NCI-H1105 (cell line): ENCODE measurements at places on chromosomes 6 and 20.

- DNase-seq, result no peak
These were observed 518.5 kb downstream of the PREX1 start for GRCh38 chr20:48309293-48309692.

DNA sequence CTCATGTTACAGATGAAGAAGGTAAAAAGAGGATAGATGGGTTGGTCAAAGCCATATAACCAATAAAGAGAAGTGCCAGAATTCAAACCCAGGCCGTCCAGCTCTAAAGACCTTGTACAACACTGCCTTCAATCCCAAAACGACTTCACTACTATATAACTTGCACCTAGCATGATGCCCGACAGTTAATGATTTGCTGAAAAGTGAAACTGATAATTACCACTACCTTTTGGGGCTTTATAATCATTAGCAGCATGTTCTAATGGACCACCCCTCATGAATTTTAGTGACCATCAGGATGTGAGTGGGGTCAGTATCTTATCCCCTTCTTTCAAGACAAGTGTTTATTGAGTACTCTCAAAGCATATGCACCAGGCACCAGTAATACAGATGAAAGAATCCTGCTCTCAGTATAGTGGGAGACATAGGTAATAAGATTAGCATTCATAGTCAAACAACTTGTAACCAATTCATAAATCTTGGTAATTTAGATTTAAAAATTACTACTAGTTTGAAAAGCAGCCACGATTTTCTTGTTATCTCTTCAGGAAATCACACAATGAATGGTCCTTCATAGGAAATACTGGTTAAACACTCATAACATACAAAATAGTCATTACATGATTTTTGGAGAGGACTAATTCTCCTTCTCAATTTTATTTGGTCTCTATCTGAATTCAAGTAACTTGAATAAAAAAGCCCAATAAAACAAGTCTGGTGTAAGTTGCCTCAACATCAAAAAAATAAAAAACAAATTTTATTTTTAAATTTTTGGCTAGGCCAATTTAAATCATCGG is 98.0 kb downstream of the EPB41L2 start:
- no peak for DNase-seq

DNA sequence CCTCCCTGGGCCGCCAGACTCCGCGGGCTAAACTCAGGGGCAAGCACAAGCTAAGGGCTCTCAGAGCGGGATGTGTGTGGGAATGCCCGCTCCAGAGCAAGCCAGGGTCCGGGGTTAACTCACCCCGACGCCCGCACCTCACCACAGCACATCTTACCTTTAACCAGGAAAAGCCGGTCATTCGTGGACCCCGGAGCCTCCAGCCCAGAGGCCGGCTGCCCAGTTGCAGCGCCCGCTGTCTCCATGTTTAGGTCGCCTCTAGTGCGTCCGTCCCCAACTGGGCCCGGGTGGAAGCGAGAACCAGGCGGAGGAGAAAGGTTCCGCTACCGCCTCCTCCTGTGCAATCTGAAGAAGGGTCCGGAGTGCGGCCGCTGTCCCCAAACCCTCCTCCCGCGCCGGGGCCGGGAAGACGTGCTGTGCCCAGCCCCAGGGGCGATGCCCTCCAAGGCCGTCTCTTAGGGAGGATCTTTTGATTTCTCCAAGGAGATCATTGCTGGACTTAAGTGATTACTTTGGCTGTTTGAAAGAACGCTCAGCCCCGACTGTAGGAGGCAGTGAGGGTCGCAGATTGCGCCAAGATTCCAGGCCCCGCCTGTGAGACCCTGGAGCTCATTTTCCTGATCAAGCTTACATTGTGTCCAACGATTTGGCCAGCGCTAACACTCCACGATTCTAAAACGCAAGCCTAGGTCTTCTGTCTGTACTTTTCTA is at the start of gene TMEM242:
Gene TMEM242, minus strand, starts transcription at position 265 of the 711 bp plus-strand sequence. Its CDS starts 20 bp downstream, at position 245.
- no peak for DNase-seq

GRCh38 chr6:136208783-136209182 is 41.3 kb downstream of the MTFR2 start:
- no peak for DNase-seq

- DNase-seq, result no peak
These were observed 392.9 kb downstream of the GJA1 start for GRCh38 chr6:121828146-121828886.

DNA sequence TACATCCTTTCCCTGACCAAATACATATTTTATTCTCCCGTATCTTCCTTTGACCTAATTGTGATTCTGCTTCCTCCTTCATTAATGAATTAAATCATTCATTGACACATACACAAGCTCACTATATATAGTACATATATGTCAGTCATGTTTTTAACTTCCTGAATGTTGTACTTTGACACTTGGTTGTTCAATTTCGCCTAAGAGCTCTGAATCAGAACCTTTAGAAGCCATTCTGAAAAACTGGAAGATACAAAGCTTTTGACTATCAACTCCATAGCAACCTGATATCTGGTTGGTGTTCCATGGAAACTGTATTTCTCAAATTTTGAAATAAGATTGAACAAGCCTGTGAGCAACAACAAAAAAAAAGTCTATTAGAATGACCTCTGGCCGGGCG is 27.3 kb upstream of the HFE start:
- no peak for DNase-seq

- DNase-seq, result no peak
These were observed 491.2 kb upstream of the NOX3 start for GRCh38 chr6:155946860-155947259.

DNA sequence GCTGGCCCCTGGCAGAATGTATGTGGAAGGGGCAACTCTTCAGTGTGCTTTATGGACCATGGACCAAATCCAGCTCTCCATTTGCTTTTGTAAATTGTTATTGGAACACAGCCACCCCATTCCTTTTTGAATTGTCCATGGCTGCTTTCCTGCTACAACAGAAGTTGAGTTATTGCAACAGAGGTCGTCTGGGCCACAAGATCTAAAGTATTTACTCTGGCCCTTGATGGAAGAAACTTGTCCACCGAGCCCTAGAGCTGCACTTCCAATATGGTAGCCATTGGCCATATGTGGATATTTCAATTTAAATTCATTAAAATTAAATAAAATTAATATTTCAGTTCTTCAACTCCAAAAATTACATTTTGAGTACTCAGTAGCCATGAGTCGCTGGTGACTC is 543.5 kb downstream of the PTPRT start:
- no peak for DNase-seq

DNA sequence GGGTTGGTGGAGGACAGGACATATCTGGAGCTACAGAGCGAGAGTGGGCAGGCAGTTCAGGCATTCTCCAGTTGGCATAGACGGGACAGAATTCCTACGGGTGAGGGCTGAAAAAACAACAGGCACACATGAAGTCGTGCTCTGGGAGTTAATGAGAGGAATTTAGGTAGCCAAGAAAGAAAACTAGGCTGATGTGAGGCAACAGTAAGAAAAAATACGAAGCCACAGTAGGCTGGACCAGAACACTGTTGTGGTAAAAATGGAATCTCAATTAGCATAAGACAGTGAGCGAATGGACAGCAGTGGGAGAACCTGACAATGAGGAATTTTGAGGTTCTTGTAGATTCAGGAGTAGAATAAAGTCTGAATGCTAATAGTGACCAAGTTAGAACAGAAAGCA is 488.1 kb upstream of the AGPAT4 start:
- no peak for DNase-seq

GRCh38 chr6:113011389-113011788 is 664.3 kb downstream of the RFPL4B start:
- no peak for DNase-seq
